Fibroblast of villous mesenchyme (primary cell): ENCODE measurements at places on chromosomes 2 and 18. TPM values are rescaled to one million over a fixed set of nuclear protein-coding genes. Genes with fewer than 3 reads are reported as not detected.

Gene VIL1
- total RNA-seq, result under 0.01 TPM in 1 of 2 replicates, not detected in the other

Gene ERICH2
- total RNA-seq, result not detected in 2 replicates

Gene ZBTB7C
- total RNA-seq, result not detected in 2 replicates

- no peak for DNase-seq
Observed at GRCh38 chr18:63062246-63062645, 257.3 kb downstream of the BCL2 start.

DNA sequence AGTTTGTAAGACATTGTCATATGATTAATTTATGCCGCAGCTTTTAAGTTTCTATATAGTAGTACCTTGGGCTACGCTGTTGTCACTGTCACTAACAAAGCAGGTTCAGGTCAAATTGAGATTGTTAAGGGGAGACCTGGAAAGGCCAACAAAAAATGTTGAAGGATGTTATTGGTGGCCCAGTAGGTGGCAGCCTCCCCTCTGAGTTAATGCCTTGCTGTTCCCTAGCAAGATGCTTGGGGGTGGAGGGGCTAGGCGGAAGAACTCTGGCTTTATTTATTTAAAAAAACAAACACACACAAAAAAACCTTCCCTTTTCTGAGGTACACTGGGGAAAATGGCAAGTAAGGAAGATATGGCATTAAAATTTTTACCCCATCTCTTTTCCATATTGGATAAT, 128.3 kb upstream of the ATP5MC3 start:
- peak; percentile 22 for DNase-seq

DNA sequence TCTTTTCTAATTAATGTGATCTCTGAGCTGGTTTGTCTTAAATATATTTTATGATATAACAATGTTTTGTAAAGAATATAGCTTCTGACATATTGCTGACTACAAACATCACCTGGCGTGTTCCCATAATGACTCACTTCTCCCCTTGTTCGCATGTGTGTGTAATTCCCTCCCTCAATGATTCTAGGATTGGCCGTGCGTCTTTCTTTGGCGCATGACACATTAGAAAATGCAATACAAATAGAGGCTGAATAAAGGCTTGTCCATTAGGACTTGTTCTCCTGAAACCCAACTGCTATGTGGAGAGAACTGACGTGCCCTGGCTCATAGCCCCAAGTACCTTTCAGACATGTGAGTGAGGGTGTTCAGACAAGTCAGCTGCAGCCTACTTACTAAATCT, 159.7 kb upstream of the CDH20 start:
- DNase-seq, result no peak
